ENCODE measurements at places on chromosomes 4 and X.

GRCh38 chr4:96186593-96186992, 346.7 kb downstream of the PDHA2 start:
- ATAC-seq, result no peak

DNA sequence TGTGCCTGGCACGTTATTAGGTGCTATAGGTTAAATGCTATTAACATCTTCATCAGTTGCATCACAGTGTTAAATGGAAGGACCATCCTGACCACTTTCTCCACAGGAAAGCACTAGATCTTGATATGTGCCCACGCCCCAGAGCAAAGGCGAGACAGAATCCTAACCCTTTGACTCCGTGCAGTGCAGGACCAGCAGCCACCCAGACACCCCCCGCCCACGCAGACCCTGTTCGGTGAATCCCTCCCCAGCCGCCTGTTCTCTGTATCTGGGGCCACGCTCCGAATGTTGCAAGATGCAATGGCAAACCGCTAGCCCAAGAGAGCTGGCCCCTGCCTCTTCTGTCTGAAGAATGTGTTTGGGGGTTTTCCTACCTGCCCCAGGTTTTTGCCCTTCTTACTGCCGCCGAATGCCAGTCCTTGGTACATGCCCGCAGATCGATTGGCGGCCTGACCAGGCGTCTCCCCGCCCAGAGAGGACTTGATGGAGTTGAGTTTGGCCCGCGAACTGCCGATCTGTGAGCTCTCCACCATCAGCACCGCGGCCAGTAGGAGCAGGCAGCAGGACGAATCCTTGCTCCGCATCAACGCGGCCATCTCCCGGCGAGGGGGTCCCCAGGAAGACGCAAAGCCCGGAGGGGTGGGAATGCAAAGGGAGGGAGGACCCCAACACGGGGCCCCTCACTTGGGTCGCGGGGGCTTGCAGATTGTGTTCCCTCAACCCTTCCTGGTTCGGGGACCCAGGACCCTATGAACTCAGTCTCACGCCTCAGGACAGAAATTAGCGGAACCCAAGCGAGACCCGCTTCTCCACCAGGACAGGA, 906 bp downstream of the DKK2 start:
- no peak for ATAC-seq

DNA sequence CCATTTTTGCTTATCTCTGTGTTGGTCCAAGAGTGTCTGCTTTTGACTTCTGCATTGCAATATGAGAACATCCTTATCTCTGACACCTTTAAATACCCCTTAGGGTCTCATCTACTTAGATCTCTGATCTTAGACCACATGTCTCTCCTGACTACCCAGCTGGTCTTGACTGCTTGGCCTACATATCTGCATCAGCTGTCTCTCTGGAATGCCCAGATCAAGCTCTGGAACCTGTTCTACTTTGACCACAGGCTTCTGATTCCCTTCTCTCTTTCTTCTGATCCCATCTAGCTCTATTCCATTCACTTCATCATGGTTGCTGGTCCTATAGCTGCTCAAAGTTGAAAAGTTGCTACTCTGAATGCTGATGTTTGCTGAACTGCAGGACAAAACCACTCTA, 301.2 kb downstream of the MAPK10 start:
- no peak for ATAC-seq

- no peak for ATAC-seq
These were observed 111.2 kb downstream of the QDPR start for GRCh38 chr4:17400686-17401085.

DNA sequence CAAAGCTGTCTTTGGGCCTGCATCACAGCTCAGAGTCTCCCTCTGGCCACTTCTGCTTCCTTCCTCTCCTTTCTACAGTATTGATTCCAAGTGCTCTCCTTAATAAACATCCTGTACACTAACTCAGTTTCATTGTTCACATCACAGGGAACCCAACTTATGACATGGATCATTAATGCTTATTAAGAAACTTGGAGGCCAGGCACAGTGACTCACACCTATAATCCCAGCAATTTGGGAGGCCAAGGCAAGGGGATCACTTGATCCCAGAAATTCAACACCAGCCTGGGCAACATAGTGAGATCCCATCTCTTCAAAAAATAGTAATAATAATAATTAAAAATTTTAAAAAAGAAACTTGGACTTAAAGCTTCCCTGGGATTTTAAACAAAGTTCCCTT, 89.2 kb upstream of the EFHC2 start:
- peak; percentile 6 for ATAC-seq

GRCh38 chr4:68748181-68748991, 67.4 kb upstream of the UGT2B10 start:
- ATAC-seq, result peak; percentile 84

GRCh38 chr4:138078253-138078652, 163.9 kb downstream of the SLC7A11 start:
- ATAC-seq, result no peak

GRCh38 chr4:163132469-163133218, 34.0 kb downstream of the NAF1 start:
- no peak for ATAC-seq

DNA sequence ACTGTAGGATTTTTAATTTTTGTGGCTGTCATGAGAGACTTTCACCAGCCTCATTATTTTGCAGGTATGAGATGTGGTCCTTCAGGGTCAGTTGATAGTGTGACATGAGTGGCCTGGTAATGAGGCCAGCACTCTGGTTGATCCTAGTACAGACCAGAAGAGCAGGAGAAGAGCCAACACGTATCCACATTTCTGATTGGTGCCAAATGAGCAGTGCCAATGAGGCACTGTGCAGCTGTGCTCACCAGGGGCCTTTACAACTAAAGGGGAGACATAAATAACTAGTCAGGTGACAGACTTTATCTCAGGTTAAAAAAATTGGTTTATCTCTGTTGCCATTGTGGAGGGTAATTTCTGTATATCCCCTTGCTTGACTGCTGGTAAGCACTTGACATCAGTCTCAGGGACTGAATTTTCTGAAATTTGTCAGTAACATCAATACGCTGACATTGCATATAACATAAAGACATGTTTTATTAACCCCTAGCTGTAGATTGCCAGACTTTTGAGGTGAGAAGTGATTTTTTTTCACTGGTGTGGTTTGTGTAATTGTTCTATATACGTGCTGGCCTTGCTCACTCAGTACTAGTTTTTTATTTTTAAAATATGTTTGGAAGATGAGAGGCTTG, 101.2 kb downstream of the AFF1 start:
- ATAC-seq, result no peak

- peak; percentile 69 for ATAC-seq
These were observed 106.8 kb downstream of the ELOVL6 start for GRCh38 chr4:110091434-110092140.
